ENCODE measurements at places on chromosomes 11 and 22. TPM values are rescaled to one million over a fixed set of nuclear protein-coding genes. Genes with fewer than 3 reads are reported as not detected.
A peak's percentile ranks its signal among the peaks of the same experiment; 100 is the strongest.

- H3K36me3 ChIP-seq, result no peaks in the 10 kb centered on the region
- peak overlapping the region; percentile 70 for H3K4me3 ChIP-seq
- peak overlapping the region; percentile 82 for H3K27ac ChIP-seq
- peaks cover 44% of the 10 kb centered on the region for H3K4me1 ChIP-seq
- DNase-seq, result peak; percentile 86
Measured at GRCh38 chr22:20130731-20131596, 640 bp upstream of the ZDHHC8 start.

The MN1 gene
- 5.6 TPM for total RNA-seq

- no peaks in the 10 kb centered on the region for H3K4me1 ChIP-seq
- no peaks in the 10 kb centered on the region for H3K36me3 ChIP-seq
- no peak overlapping the region for H3K27ac ChIP-seq
- H3K4me3 ChIP-seq, result no peak overlapping the region
Measured at GRCh38 chr11:105000167-105000566, 22.8 kb downstream of the CASP5 start.

DNA sequence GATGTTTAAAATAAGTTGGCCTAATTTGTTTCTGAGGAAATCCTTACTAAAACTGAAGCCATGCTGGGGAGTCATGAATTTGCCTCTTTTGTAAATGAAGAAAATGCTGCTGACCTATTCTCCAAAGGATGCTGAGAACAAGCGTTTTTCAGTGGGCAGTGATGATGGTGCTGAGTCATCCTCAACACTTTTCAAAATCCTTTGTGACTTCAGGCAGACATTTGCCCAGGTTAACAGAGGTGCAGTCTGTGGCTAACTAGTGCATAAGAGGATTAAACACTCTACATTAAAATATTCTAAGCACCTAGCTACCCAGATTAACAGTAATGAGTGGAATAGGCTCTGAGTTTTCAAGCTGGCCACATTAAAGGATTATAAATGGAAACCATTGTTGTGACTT is 509.0 kb downstream of the DLG2 start:
- no peaks in the 10 kb centered on the region for H3K4me1 ChIP-seq
- no peak for DNase-seq
- no peaks in the 10 kb centered on the region for H3K36me3 ChIP-seq
- H3K27me3 ChIP-seq, result no peaks in the 10 kb centered on the region
- H3K27ac ChIP-seq, result no peak overlapping the region

DNA sequence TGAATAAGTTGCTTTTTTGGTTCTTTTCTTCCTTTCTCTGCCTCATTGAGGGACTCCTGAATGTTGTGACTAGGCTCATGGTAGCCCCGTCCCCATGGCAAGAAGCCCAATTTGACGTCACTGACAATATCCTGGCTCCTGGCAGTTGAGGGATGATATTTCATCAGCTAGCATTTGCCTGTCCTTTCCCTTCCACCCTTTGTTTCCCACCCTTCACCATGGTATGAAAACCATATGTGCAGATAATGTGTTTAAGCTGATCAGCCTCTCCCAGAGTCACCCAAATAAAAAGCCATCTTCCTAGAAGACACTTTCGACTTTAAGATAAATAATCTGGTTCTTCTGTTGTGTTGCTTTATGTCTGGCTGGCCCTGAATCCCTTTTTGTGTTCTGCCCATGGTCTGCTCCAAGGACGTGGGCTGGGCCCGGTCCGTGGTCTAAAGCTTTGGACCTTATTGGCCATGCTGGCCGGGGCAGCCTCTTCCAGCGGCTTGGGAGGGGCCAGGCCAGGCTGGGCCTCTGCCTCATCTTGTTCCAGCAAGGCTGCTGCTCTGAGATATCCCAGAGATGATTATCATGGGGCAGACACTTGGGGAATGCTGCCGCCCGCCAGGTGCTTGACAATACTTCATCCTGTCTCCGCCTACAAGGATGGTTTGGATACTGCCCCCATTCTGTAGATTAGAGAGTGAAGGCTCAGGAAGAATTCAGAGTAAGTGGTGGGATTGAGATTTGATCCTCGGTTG is 5.1 kb downstream of the TSPAN18 start:
- no peak for DNase-seq
- H3K4me3 ChIP-seq, result no peak overlapping the region
- peaks cover 14% of the 10 kb centered on the region for H3K4me1 ChIP-seq
- H3K36me3 ChIP-seq, result no peaks in the 10 kb centered on the region
- no peaks in the 10 kb centered on the region for H3K27me3 ChIP-seq

GRCh38 chr11:2525166-2525861 is 80.5 kb downstream of the KCNQ1 start:
- peak; percentile 14 for DNase-seq
- no peak overlapping the region for H3K4me3 ChIP-seq
- H3K36me3 ChIP-seq, result no peaks in the 10 kb centered on the region
- H3K27ac ChIP-seq, result no peak overlapping the region
- peaks cover 28% of the 10 kb centered on the region for H3K4me1 ChIP-seq

DNA sequence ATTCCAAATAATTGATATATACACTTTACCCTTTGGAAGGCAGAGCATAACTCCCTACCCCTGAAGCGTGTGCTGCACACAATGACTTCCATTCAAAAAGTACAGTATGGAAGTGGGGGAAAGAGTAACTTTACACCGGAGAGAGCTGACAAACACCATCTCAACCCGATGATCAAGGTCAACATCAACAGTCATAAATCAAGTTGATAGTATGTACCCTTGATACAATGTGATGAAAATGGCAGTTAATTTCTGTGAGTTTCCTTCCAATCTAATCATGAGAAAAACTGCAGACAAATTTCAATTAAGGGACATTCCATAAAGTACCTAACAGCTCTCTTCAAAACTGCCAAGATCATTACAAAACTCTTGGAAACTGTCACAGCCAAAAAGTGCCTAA is 6.0 kb upstream of the DEUP1 start:
- H3K4me3 ChIP-seq, result no peak overlapping the region
- H3K27ac ChIP-seq, result no peak overlapping the region
- H3K36me3 ChIP-seq, result no peaks in the 10 kb centered on the region
- no peak for DNase-seq
- H3K4me1 ChIP-seq, result peaks cover 6% of the 10 kb centered on the region
- no peaks in the 10 kb centered on the region for H3K27me3 ChIP-seq
